ENCODE measurements at places on chromosomes 4 and X.

DNA sequence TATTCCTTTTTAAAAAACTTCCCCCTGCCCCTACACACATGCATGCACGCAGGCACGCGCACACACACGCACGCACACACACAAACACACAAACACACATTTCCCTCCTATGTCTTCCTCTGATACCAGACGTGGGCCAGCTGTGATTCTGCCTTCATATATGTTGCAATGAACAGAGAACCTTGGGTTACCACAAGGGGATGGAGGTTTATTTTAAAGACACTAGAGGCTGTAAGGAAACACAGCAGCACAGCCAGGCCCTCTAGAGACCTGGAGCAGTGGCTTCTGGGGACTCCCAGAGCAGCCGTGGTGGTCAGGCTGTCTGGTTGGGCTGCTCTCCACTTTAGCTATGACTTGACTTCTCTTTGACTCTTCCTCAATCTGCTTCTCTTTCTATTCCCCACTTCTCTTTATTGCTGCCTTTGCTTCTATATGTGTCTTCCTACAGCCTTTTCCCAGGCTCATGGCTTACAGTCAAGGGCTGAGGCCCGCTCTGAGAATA is 3.2 kb upstream of the TLR10 start:
- no peak for DNase-seq

DNA sequence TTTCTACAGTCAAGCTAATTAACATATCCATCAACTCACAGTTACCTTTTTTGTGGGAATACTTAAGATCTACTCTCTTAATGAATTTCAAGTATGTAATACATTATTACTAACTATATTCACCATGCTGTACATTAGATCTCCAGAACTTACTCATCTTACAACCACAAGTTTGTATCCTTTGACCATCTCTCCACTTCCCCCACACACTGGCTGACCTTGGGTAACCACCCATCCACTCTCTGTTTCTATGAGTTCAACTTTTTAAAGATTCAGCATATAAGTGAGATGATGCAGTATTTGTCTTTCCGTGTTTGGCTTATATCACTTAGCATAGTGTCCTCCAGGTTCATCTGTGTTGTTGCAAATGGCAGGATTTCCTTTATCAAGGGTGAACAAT is 30.5 kb upstream of the MAGED1 start:
- DNase-seq, result no peak

DNA sequence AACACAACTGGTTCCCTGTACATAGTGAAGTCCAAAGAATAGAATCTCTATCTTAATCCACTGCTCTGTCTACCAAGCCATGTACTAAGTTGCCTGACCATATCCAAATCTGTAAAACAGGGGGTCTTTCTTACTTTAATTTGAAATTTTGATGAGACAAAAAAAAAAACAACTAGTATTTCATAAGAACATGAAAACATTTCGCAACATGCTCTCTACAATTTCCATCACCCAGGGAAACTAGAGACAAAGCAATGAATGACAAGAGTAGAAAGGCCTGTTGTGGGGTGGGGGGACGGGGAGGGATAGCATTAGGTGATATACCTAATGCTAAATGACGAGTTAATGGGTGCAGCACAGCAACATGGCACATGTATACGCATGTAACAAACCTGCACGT is 279.9 kb downstream of the PPP3CA start:
- DNase-seq, result no peak

- DNase-seq, result no peak
Measured at GRCh38 chr4:125529071-125529470, 214.3 kb downstream of the FAT4 start.

GRCh38 chr4:1152290-1152689 is 20.1 kb downstream of the SPON2 start:
- no peak for DNase-seq

GRCh38 chrX:48509619-48510018 is 827 bp downstream of the PORCN start:
- no peak for DNase-seq

DNA sequence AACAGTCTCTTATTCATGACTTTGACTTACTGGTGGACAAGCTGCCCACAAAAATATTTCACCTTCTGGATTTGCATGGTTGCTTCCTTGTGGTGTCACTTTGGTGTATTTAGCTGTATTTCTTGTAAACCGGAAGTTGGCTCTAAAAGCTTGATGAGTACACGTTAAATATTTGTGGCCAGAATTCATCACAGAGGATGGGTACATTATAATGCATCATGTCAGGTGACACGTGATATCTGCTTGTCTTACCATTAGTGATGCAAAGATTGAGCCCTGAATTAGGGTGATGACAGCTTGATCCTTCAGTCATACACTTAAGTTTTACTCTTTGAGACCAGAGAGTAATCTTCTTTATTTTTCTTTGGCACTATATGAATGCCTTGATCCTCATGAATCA is 188.3 kb upstream of the RPS6KA3 start:
- DNase-seq, result no peak

DNA sequence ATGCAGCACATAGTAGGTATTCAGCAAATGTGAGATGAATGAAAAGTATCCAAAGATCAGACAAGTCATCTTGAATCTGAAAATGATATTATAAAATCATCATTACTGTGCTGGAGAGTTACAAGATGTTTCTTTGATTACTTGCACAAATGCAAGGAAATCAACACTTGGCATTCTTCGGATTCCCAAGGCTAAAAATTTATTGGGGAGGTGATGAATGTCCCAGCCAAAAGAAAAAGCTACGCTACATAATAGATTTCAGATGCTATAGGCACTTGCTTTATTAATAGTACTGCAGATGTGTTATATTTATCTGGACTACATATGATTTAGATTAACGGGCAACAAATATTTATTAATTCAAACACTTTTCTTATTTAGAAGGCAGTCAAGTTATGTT is 286.7 kb upstream of the TENM3 start:
- no peak for DNase-seq

DNA sequence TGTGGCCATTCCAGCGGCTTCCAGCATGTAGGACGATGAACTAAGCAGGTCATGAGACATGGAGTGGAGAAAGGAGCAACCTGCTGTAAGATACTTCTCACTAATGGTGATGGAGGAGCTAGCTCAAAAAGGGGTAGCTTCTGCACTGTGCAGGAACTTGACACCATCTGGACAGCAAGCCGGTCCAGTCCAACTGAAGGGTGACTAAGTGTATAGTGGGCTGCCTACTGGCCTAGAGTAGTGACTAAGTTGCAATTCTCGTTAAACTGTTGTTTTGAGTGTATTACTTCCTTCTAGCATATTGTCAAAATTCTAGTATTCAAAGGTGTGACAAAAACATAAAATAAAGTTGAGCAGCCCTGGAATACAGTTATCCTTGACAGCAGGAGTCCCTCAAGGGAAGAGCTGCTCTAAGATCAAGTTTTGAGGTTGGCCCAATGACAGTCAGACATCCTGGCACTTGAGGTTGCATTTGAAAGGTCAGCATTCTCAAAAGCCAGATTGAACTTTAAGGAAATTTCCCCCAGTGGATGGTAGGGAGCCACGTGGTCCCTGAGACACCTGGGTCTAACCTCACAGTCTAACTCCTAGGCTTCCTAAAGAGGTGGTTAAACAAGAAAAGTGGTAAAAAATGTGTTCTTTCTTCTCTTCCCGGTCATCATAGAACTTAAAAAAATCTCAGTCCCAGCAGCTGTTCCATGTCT is 8.0 kb downstream of the CETN2 start:
- DNase-seq, result no peak

DNA sequence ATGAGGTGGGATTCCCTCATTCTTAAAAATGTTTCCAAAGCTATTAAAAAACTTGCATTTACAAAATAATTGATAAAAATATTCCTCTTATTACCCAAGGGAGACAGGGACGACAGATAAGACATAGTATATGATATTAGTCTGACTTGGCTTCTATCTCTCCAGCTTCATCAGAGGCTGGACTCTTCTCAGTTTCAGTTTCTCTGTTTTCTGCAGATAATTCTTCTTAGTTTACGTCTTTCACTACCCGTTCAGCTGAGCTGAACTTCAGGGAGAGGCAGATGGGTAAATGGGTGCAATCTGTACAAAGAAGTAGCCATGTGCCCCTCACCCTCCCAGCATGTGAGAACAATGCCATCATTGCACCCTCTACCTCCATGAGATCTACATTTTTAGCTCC is 214.0 kb upstream of the SLIT2 start:
- no peak for DNase-seq

DNA sequence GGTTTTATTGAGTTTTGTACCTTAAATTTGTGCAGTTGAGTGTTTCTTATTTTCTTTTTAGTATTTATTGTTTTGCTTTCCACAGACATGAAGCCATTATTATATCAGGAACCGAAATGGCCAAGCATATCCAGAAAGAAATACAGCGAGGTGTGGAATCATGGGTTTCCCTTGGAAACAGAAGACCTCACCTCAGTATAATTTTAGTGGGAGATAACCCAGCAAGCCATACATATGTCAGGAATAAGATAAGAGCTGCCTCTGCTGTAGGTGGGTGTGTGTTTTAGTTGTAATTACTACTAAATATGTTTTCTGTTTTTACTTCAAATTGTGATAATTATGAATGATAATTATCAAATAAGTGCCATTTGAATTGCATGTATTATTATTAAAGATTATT is 16.5 kb downstream of the MTHFD2L start:
- no peak for DNase-seq

DNA sequence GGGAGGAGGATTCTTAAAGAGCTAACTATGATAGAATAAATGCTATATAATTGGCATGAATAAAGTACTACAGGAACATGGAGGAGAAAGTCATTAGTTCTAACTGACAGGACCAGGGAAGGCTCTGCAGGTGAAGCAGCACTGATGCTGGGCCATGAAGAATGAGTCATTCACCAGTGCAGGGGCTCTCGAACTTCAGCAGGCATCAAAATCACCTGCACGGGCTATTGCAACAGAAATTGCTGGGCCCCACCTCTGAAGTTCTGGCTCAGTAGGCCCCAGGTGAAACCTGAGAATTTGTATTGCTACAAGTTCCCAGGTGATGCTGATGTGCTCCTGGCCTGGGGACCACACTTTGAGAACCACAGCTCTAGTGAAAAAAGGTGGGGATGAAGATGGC is 33.7 kb downstream of the TMEM150C start:
- DNase-seq, result no peak

DNA sequence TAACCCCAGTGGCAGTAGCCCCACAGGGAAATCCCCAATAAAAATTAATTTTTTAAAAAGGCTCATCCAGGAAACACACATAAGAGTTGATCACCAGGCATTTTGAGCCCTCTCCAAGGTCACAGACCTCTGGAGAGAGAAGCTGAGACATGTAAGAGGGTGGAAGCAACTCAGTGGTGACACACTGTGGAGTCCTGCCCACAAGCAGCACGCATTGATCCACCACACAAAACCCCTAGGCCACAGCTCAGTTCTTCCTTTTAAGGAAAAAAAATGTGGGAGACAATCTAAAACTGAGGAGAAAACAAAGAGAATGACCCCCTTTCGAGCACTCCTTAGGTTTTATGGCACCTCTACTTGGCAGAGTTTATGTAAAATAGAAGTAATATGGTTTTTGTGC is 71.7 kb upstream of the S100G start:
- no peak for DNase-seq

DNA sequence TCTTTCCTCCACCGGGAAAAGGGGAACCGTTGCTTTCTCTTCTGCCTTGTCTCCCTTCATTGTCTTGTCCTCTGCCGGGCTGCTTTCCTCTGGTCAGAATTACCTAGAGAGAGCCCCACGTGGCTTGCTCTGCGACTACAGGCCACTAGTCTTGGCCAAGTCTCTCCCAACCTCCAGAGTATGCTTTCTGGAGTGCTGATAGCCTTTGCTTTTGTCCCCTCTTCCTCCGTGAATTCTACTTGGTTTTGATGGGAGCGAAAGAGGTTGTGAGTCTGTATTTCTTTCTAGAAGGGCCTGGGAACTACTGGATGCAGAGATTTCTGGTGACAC is 5.3 kb upstream of the POU4F2 start:
- no peak for DNase-seq

GRCh38 chrX:153688911-153689590 is 1.3 kb downstream of the SLC6A8 start:
- no peak for DNase-seq

- no peak for DNase-seq
Measured at GRCh38 chr4:126610933-126611332, 1021.8 kb upstream of the INTU start.

GRCh38 chrX:134658002-134658759 is at the start of gene PLAC1:
TSS of gene PLAC1 (minus strand) at chrX:134658471. CDS start at chrX:134566682, 91,789 bp downstream.
- DNase-seq, result no peak

DNA sequence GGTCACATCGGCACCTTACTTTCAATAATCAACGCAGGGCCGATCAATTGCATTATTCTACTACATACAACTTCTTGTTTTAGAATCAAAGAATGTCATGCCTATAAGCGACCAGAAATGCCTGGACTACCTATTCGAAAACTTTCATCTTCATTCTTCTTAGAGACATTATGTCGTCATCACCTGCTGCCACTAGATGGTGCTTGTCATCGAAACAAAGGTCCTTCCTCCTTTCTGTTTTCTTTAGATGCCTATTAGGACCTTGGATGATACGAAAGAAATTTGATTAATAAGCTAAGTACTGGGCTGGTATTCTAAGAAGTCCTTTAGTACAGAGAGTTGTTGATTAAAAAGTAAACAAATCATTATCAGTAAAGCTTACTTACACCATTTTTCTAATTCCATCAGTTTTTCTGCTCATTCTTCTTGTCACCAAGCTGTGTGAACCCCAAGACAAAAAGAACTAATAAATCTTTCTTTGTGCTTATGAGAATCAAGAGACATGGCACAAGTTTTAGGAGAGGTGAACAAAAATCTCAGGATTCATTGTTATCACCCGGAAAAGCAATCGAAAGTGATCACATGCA is 154.5 kb upstream of the SLC4A4 start:
- no peak for DNase-seq

GRCh38 chrX:44317181-44317580 is 26.3 kb downstream of the EFHC2 start:
- DNase-seq, result no peak

- no peak for DNase-seq
Measured at GRCh38 chr4:17583276-17583675, 6.3 kb downstream of the LAP3 start.

GRCh38 chrX:2888309-2888708 is 40.8 kb downstream of the ARSD start:
- no peak for DNase-seq

DNA sequence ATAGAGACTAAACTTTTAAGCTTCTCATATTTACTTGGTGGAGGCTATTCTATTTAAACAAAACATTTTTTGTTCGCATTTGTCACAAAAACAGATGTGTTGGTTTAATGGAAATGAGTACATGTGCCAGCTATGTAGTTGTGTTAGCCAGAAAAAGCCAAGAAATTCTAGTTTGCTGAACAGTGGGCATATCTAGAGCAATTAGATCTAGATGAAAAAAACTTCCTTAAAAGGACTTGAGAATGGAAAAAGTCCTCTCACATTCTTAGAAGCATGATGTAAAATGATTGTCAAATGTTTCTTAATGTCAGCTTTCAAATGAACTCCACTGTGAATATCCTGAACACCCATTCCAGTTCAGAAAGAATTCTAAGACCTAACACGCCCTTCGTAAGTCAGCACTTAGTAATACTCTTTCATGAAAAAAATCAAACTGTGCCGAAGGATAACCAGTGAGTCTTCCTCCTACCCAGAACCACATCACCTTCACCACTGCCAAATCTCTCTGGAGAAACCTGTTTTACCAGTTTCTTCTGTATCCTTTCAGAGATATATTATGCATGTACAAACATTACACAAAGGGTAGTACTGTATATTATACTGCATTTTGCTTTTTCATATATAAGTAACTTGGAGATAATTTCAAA is 28.2 kb downstream of the PHKA1 start:
- no peak for DNase-seq

- no peak for DNase-seq
Measured at GRCh38 chrX:134148172-134148692, 88.8 kb upstream of the CCDC160 start.
